H9 (cell line): ENCODE measurements at places on chromosomes 6 and 20. TPM values are rescaled to one million over a fixed set of nuclear protein-coding genes. Genes with fewer than 3 reads are reported as not detected.

DNA sequence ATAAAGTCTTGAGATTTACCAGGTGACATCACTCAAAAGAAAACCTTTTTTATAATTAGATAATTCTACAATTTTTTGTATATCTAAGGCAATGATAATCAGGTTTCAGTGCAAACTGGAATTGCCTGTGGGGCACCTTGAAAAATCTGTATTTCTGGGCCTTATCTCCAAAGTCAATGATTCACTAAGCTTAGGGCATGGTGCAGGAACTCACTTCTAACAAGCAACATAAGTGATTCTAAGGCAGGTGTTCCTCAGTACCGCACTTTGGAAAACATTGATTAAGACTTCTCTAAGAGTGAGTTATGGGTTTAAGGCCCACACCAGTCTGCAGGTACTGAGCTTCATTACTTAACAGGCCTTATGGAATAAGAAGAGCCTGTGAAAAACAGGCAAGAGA lies 115.3 kb downstream of the COL12A1 start:
- no peak for DNase-seq

- DNase-seq = no peak
Observed at GRCh38 chr6:129497481-129498441, 212.2 kb downstream of the ARHGAP18 start.

GRCh38 chr20:32810941-32811340 lies 8.8 kb upstream of the MAPRE1 start:
- DNase-seq = no peak

DNA sequence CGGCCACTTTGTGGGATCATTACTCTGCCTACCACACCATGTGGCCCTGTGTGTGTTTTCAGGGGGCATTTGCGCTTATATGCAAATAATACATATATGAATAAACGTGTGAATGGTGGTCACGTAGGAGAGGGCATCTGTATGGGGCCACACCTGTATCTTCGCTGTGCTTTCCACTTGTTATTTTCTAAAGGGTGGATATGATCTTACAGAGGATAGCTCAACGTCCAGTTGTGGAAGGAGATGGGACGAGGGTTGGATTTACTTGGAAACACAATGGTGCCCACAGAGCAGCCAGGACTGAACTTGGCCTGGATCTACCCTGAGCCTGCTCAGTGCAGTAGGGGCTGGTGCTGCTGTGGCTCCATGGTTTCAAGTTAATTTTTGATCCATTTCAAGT lies 93.3 kb downstream of the YTHDF1 start:
- no peak for DNase-seq

GRCh38 chr6:897528-898207 lies 204.7 kb upstream of the EXOC2 start:
- no peak for DNase-seq

DNA sequence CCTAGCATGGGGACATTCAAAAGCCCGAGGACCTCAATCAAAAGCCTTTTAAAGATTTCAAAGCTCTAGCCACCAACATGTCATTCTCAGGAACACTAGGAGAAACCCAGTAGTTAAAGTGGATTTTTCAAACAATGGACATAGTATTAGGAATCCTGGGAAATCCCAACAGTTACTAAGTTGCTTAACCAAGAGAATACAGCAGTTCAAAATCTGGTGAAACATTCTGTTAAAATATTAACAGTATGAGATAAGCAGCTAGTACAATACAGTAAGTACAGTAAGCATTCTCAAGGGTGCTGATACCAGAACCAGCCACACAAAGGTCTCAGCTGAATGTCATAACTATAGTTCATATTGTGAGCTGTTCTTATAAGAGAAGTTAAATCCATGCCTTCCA lies 68.6 kb downstream of the CDK19 start:
- DNase-seq = no peak

DNA sequence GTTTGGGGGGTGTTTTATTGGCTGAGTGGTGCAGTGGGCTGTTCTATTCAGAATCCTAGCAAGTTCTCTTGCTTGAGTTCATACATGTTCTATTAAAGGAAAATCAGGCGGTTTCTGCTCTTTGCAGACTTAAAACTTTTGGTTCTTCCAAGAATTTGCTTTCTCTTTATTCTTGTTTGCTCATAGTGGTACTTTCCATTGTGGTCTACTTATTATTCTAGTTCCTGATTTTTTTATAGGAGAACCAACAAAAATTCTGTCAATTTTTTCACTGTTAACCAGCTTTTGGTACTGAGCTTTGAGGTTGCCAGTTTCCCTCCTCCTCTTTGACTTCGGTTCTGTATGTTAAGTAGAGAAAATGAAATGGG lies 6.7 kb downstream of the AFDN start:
- no peak for DNase-seq

GRCh38 chr6:80610846-80611245 lies 504.4 kb downstream of the BCKDHB start:
- DNase-seq = no peak

GRCh38 chr20:49825521-49826033 lies 12.9 kb downstream of the SLC9A8 start:
- DNase-seq = peak; percentile 38

GRCh38 chr6:67201563-67201962 lies 1433.5 kb upstream of the ADGRB3 start:
- DNase-seq = no peak

DNA sequence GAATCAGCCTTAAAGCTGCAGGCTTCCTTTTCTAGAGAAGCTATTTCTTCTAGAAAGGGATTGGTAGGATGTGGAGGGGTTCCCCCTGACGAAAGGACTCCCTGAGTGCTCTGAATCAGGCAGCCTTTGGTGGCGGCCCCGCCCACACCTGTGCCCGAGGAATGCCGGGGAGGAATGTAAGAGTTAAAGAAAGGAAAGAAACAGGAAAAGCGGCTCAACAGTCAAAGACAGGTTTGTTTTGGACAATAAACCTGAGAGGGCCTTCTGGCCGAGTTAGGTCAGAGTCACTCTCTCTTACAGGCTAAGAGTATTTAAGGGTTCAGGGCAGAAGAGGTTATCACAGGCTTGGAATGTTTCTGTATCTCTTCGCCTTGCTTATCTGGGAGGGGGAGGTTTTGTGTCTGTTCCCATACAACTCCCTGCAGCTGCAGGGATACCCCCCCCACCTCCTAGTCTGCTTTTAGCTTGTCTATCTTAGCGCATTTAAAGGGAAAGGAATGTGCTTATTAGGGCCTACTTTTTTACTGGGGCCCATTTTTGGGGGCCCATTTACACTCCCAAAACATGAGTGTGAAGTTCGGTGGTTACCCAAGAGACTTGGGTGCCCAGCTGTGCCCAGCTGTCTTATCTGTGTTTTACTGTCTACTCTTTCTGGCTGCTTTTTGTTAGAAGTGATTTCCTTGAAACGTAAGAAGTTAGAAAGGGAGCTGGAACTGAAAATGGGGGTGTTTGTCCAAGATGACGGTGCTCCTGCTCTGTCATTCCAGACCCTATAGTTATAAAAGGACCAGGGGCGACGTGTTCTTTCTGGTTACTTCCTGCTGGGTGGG lies 32.8 kb downstream of the DYNLT1 start:
- DNase-seq = peak; percentile 88

MAFB gene
- total RNA-seq = 0.85 and 1.0 TPM in 2 replicates

BPIFB1 gene
- not detected in 2 replicates for total RNA-seq

DNAAF9 gene
- 5.3 and 5.5 TPM in 2 replicates for total RNA-seq

OTOR gene
- not detected in 2 replicates for total RNA-seq

CYP39A1 gene
- total RNA-seq = 0.50 and 0.59 TPM in 2 replicates

BFSP1 gene
- total RNA-seq = 8.6 and 9.4 TPM in 2 replicates

MRPL2 gene
- 71.9 and 74.4 TPM in 2 replicates for total RNA-seq
